Foreskin keratinocyte (primary cell): ENCODE measurements at places on chromosomes 3 and 15. TPM values are rescaled to one million over a fixed set of nuclear protein-coding genes. Genes with fewer than 3 reads are reported as not detected.

GRCh38 chr15:50082066-50082465 is 37.0 kb downstream of the ATP8B4 start:
- DNase-seq, result no peak

- no peak for DNase-seq
These were observed 29.9 kb downstream of the CDAN1 start for GRCh38 chr15:42707068-42707467.

DNA sequence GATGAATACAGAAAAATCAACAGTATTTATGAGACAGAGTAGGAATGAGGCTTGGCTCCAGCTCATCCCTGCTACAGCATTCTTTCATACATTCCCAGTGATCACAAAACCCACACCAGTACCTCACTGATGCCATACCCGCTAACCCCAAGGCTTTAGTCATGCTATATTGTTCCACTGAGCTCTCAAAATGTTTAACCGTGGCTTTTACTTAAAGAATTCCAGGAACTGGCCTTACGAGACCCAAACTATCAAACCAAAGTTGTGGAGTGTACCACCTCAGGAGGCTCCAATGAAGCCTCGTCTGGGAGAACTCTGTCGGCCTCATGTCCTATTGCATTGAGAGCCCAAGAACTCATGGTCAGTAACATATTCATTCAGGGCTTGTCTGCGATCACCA is 278.9 kb downstream of the ULK4 start:
- DNase-seq, result peak; percentile 58

GRCh38 chr3:1207904-1208303 is 115.1 kb downstream of the CNTN6 start:
- no peak for DNase-seq

DNA sequence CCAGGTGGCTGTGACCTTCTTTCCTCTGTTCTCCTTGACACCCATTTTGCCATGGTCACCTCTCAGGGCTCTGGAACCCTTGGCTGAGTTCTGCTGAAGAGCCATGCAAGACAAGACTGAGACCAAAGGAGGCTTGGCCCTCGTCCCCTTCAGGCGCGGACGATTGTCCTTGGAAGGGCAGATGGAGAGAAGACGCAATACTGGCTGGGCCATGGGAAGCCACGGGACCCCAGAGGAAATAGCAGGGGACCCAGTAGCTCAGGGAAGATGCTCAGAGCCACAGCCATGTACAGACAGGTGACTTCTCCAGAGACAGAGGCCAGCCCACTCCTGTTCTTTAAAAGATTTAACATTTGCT is 125.6 kb downstream of the SMAD6 start:
- no peak for DNase-seq

- no peak for DNase-seq
These were observed 65.9 kb upstream of the TMEM108 start for GRCh38 chr3:132972333-132972732.

- DNase-seq, result peak; percentile 6
These were observed 21.2 kb downstream of the NGRN start for GRCh38 chr15:90286678-90287077.

DNA sequence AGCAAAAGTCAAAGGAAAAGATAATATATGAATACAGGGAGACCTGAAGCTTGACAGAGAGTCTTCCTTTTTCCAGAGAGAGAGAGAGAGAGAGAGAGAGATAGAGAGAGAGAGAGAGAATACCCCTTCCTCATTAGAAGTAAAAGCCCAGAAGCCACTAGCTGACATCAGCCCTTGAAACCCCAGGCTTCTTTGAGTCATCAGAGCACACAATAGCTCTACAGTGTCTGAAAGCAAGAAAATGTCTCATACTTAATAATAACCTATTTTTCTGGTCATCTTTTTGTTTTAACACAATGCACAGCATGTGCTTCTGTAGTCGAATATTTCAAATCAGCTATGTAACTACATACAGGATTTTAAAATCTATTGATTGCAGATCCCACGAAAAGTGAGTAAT is 109.2 kb upstream of the NANOGP8 start:
- peak; percentile 46 for DNase-seq

- DNase-seq, result no peak
These were observed 841.3 kb downstream of the ROBO1 start for GRCh38 chr3:78926523-78926922.

- no peak for DNase-seq
These were observed 528.9 kb downstream of the IGSF11 start for GRCh38 chr3:118505784-118506183.

DNA sequence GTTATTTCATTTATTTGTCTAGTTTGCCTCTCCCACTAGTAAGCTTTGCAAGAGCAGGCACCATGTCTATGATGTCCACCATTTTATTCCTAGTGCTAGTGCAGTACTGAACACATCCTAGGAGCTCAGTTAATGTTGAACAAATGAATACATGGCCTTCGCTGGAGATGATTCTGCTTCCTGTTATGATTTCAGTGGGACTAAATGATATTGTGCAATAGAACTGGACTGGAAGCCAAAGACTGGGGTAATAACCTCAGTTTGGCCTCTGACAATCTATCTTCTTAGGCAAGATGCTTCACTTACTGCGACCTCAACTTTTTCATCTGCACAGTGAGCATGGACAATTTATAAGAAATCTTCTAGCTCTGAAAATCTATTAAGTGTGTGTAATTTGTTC is 191.3 kb downstream of the ADAMTSL3 start:
- no peak for DNase-seq

DNA sequence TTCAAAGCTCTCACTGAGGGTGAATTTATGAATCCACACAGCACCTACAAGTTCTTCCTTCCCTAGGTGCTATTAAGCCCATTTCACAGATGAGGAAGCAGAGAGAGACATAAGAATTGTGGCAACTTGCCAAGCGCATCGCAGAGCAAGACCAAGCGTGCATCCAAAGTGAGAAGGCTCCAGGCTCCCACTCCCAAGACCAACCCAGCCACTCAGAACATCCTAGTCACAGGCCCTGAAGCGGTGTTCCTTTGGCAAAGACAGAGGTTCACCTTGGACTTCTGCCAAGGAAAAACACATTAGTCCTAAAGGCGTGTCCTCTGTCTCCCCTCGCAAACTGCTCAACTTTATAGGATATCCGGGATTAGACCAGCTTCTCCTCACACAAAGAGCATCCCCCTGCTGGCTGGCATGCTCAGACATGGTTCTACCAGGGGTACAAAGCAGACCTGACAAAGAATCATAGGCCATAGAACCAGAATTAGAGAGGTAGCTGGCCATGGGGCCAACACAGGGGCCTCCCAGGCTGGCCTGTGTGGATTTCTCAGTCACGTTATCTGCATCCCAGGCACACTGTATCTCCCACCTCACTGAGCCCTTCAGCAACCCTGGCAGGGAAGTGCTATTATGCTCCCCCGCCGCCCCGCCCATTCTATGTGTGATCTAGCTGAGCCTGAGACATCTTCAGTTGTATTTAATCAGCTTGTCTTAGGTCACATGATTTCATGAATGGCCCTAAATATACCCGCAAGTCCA is 160.2 kb downstream of the FOXP1 start:
- peak; percentile 99 for DNase-seq

- DNase-seq, result no peak
These were observed 21.3 kb upstream of the GATM start for GRCh38 chr15:45399381-45400212.

DNA sequence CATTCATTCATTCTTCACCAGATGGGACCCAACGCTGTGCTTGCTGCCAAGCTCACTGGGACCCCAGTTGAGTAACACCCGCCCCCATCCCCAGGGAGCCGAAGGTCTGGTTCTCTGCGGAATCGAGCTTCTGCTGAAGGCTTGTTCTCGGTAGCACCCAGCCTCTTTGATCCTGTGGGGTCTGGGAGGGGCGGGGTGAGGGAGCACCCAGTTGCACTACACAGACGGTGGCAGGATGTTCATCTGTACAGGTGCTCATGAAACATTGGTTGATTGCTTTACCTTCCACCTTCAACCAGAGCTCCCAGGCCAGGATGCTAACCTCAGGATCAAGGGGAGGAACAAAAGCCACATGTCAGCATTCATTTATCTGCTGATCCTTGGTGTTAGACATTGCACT is 77.7 kb upstream of the RGMA start:
- DNase-seq, result no peak

DNA sequence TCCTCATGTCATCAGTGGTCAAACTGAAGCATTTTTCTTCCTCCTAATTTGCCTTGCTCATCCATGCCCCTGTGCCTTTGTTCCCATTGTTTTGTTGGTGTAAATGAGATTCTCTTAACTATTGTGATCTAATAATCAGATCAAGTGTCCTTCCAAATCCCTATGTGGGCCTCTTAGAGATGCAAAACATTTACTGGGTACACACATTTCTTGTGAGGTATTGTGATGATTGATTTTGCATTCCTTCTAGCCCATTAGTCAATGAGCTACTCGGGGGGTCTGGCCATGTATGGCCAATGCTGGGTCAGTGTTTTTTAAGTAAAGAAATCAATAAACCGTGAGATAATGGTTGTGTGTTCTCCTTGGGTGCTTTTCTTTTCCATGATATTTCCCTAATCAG is 580.4 kb downstream of the VGLL3 start:
- DNase-seq, result no peak

DNA sequence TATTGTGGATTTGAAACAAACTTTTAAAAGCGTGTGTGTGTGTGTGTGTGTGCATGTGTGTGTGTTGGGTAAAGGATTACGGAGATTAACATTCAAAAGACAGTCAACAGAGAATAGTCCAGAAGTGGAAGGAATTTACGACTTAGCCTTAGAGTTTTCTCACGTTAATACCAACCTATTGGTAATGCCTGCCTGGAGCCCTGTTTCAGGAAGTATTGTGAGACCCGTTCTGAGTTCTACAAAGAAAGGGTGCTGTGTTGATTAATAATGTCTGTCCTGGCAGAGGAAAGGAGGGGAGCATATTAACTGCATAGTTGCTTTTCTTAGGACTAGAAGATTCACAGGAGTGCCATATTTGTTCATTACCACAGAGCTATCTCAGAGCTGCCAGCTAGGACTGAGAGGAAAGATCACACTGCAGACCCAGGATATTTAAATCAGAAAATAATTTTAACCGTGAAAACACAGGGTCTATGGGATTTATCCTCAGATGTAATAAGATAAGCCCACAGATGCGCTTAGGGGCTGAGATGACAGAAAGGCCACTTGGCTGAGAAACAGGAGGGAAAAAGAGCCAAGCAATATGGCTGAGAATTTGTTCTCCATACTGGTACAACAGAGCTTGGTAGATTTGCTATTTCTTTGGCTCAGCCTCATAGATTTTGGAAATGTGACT is 40.5 kb upstream of the FRMD4B start:
- DNase-seq, result no peak

DNA sequence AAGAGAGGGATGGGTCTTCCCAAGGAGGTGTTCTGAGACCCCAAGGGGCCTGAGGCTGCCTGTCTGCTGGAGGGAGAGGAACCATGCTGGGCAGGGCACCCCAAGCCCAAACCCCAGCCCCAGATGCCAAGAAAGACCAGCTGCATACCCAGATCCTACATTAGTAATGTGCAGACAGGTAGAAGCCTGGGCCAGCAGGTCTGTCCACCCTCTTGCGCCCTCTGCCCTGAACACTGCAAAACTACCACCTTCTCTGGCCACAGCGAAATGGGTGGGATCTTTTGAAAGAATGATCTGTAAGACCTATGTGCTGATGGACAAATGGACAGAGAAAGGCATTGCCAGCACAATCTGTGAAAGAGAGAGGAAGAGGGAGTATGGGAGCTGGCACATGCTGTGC is 283.2 kb downstream of the EPHB1 start:
- no peak for DNase-seq

- DNase-seq, result no peak
These were observed 15.7 kb upstream of the GRIP2 start for GRCh38 chr3:14555835-14556234.

GRCh38 chr3:180420804-180421203 is 181.2 kb upstream of the TTC14 start:
- no peak for DNase-seq

DNA sequence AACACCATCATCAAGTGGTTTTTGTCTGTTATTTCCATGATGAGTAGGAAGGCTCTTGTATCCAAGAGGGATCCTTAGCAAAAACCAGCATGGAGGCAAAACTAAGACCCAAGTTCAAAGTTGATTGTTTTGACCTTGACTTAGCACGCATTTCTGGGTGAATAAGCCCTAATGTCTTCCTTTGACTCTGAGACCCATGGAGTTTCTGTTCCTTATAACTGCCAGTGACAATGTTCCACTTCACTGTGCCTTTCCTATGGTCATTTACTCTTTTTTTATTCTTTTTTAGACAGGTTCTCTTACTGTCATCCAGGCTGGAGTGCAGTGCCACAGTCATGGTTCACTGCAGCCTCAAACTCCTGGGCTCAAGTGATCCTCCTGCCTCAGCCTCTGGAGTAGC is 118.2 kb upstream of the MRPL3 start:
- DNase-seq, result no peak

GRM7 gene
- not detected in 2 replicates for total RNA-seq

PLS1 gene
- total RNA-seq, result 15.8 and 20.6 TPM in 2 replicates

ADAMTS9 gene
- 0.07 and 0.21 TPM in 2 replicates for total RNA-seq

GPD1L gene
- 4.0 and 4.5 TPM in 2 replicates for total RNA-seq

LRRC58 gene
- total RNA-seq, result 22.2 and 25.3 TPM in 2 replicates

GNAT1 gene
- 0.03 TPM in 1 of 2 replicates, not detected in the other for total RNA-seq

IFT80 gene
- 18.6 and 23.4 TPM in 2 replicates for total RNA-seq

PP2D1 gene
- total RNA-seq, result not detected in 2 replicates

UPK1B gene
- total RNA-seq, result 1.9 and 4.8 TPM in 2 replicates

DCP1A gene
- total RNA-seq, result 9.9 and 12.2 TPM in 2 replicates

CASR gene
- not detected in 2 replicates for total RNA-seq

STRC gene
- 0.04 TPM in 1 of 2 replicates, not detected in the other for total RNA-seq

LIPC gene
- total RNA-seq, result not detected in 2 replicates

LRRC49 gene
- 11.0 and 11.8 TPM in 2 replicates for total RNA-seq

RBM5 gene
- total RNA-seq, result 70.4 and 75.6 TPM in 2 replicates
